ENCODE measurements at places on chromosomes 7 and 10.

GRCh38 chr10:113572520-113573290 is 19.9 kb downstream of the HABP2 start:
- DNase-seq = no peak

GRCh38 chr10:3907514-3907913 is 122.5 kb upstream of the KLF6 start:
- DNase-seq = no peak

DNA sequence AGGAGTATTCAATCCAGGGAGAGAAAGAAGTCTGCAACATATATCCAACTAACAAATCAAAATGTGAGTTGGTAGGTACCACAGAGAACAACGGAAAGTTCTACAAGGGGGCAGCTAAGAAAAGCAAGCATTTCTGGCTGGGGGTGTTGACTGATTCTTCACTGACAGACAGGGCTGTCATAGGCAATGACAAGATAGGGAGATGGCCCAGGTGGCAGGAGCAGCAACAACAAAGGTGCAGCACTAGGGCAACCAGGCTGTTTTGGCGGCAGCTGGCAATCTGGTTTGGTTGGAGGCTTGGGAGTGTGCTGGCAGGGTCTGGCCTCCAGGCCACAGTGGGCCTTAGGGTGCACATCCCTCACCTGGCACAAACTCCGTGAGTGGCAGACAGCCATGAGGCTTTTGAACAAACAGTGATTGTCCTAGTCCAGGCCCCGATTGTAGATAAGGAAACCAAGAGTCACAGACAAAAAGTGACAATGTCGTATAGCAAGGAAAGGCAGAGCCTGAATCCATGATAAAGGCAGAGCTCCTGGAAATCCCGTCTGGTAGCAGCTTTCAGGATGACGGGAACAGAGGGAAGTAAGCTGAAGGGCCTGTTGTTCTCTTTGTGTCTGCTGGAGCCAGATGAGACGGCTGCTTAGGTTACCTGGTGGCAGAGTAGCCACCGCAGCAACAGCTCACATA is 28.4 kb downstream of the DPCD start:
- no peak for DNase-seq

GRCh38 chr10:75592791-75593643 is 161.6 kb downstream of the LRMDA start:
- DNase-seq = no peak

- no peak for DNase-seq
Observed at GRCh38 chr7:96359876-96360275, 38.0 kb upstream of the SLC25A13 start.

DNA sequence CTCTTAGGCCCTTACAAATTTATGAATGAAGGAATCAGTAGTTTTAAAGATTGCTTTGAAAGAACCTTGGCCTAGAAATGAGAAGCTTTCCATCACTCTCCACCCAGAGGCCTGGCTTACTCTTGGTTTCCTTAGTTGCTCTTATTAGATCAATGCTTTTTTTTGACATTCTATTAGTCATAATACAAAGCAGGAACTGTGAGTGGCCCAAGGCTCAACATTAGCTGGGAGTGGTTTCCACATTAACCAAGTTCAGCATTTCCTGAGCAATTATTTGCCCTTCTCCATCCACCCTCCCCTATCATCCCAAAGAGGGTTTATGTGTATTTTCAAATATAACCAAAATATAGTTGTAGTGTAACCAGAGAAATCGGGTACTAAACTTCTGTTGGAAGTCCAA is 103.4 kb upstream of the FAM204A start:
- no peak for DNase-seq

DNA sequence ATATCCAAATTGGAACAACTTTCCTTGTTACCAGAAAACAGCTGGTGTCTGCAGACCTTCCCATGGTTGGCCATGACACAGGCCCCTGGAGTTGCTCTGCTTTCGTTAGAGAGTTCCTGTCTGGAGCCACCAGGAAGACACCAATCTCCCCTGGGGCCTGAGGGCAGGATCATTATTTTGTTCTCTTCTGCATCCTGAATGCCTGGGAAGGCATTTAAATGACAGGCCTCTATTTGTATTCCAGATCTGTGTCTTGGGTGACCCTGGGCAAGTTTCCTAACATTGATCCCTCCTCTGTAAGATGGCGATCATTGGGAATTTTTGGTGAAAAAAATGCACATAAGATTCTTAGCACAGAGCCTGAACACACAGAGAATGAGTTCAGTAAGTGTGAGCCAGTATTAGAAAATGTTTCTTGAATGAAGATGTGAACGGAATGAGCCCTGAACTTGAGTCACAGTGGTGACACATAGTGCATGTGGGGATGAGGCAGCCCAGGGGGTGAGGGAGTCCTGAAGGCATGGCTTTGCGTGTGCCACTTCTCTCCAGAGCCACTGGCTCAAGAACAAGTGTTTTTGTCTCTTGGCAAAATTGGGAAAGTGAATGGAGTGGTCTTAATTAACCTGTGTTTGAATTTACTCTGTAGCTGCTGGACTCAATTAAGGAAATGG is 28.4 kb downstream of the BMPER start:
- DNase-seq = no peak

All from activated CD8-positive, alpha-beta memory T cell treated with anti-CD3 and anti-CD28 coated beads, Interleukin-2, amount 50 U/mL, for 4 hours (primary cell).